ENCODE measurements at places on chromosomes 5 and 9. TPM values are rescaled to one million over a fixed set of nuclear protein-coding genes. Genes with fewer than 3 reads are reported as not detected.
A peak's percentile ranks its signal among the peaks of the same experiment; 100 is the strongest.

DNA sequence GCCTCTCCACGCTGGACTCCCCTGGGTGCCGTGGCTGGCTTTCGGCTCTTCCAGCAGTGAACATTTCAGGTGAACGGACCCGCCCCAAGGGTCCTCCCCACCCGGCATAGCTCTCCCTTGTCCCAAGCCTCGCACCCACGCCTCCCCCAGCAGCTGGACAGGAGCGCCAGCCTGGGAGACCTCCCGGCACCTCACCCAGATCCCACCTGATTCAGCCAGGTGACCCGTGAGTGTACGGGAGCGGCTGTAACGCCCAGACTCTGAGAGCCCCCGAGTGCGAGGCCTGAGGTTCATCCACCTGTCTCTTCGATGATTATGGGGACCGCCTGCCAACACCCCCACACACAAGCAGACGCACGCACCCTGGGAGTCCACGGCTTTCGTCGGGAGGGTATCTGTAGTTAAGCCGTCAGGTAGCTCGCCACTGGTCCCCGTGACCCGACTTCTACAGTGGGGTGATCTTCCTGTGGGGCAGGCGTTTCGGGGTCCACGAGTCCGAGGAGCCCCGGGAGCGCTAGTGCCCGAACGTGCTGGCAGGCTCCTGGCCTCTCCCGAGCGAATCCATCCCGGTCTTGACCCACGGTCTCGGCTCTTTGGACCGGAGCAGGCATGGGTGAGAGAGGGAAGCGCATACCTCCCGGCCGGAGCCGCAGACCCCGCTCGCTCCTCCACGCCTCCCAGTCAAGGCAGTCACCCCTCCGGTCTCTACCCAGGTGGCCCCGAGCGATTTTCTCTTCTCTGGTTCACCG, 14.9 kb downstream of the TRIM7 start:
- H3K4me3 ChIP-seq, result peak overlapping the region; percentile 87
- no peaks in the 10 kb centered on the region for H3K36me3 ChIP-seq
- H3K27ac ChIP-seq, result no peak overlapping the region
- no peaks in the 10 kb centered on the region for H3K4me1 ChIP-seq

- H3K4me1 ChIP-seq, result no peaks in the 10 kb centered on the region
- no peaks in the 10 kb centered on the region for H3K36me3 ChIP-seq
- no peak for DNase-seq
- H3K27ac ChIP-seq, result no peak overlapping the region
Measured at GRCh38 chr5:80619086-80619485, 35.4 kb upstream of the MSH3 start.

- no peak overlapping the region for H3K4me3 ChIP-seq
- no peaks in the 10 kb centered on the region for H3K27me3 ChIP-seq
- DNase-seq, result peak; percentile 3
- no peaks in the 10 kb centered on the region for H3K36me3 ChIP-seq
- no peaks in the 10 kb centered on the region for H3K4me1 ChIP-seq
- H3K27ac ChIP-seq, result no peak overlapping the region
Measured at GRCh38 chr9:9846557-9846956, 766.2 kb downstream of the PTPRD start.

GRCh38 chr5:124398460-124398859, 348.0 kb downstream of the ZNF608 start:
- H3K4me3 ChIP-seq, result no peak overlapping the region
- no peak overlapping the region for H3K27ac ChIP-seq
- H3K27me3 ChIP-seq, result no peaks in the 10 kb centered on the region
- no peaks in the 10 kb centered on the region for H3K36me3 ChIP-seq

DNA sequence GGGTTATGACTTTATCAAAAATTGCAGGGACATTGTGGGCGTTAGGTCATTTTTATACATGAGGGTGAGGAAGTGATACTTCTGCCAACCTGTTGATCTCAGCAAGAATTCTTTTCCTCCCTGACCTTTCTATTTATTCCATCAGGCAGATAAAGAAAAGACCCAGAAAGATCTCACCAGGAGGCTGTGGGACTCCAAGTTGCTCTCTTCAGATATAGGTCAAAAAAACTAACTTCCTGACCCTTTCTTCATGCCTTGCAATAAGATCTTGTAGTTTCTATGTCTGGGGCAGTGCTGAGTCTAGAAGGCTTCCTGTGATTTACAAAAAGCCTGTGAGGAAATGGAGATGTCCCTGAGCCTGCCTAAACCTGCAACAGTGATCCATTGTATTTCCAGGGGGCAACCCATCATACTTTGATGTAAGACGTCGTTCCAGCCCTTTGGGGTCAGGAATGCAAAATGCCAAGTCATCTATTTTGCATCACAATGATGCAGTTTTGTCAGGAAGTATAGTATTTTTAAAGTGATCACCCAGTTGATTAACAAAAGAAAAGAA, 22.0 kb upstream of the PIK3R1 start:
- DNase-seq, result no peak
- no peaks in the 10 kb centered on the region for H3K4me1 ChIP-seq
- no peaks in the 10 kb centered on the region for H3K36me3 ChIP-seq
- H3K27me3 ChIP-seq, result no peaks in the 10 kb centered on the region
- H3K27ac ChIP-seq, result no peak overlapping the region

GRCh38 chr5:142584891-142585290, 101.0 kb downstream of the FGF1 start:
- H3K27me3 ChIP-seq, result no peaks in the 10 kb centered on the region
- no peak for DNase-seq
- H3K4me3 ChIP-seq, result no peak overlapping the region
- H3K27ac ChIP-seq, result no peak overlapping the region

DNA sequence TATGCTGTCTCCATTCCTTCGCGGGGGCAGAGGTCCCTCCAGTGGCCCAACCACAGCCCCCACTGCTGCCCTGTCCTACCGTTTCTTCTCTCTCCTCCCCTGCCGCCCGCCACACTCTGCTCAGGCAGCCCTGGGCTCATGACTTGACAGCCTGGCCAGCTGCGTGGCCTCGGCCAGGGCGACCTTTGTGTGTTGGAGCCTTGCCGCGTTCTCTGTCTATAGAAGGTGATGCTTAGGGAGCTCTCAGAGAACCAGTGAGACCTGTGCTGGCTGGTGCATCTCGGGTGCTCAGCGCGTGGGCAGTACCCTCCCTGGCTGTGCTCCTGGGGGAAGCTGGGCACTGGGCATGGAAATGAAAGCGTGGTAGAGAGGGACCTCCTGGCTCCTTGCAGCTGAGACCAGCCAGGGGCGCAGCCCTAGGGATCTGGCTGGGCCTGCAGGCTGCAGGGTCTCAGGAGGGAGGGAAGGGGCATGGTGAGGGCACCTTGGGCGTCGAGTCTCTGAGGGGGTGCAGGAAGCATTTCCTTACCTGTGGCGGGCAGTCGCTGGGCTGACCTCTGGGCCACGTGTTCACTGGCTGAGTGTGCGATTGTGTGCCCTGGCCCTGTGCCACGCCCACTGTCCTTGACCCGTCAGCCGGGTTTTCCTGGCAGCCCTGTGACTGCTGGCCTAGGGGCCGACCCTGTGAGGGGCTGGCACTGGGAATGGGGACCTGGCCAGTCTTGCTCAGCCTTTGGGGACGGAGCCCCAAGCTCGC, 50.3 kb downstream of the RXRA start:
- H3K27ac ChIP-seq, result peak overlapping the region; percentile 61
- H3K4me3 ChIP-seq, result no peak overlapping the region
- H3K27me3 ChIP-seq, result no peaks in the 10 kb centered on the region

The CTXN3 gene
- total RNA-seq, result 0.35 TPM

The LCN12 gene
- 42.9 TPM for total RNA-seq

The TSSK1B gene
- 0.13 TPM for total RNA-seq

The IRX2 gene
- 44.2 TPM for total RNA-seq

The FOXD4L4 gene
- total RNA-seq, result 0.31 TPM

The RFX3 gene
- 17.8 TPM for total RNA-seq

The CLINT1 gene
- 173 TPM for total RNA-seq

The NR5A1 gene
- not detected for total RNA-seq

The P4HA2 gene
- total RNA-seq, result 32.5 TPM

The CARTPT gene
- total RNA-seq, result not detected
